ENCODE measurements at places on chromosomes 12 and 14.

DNA sequence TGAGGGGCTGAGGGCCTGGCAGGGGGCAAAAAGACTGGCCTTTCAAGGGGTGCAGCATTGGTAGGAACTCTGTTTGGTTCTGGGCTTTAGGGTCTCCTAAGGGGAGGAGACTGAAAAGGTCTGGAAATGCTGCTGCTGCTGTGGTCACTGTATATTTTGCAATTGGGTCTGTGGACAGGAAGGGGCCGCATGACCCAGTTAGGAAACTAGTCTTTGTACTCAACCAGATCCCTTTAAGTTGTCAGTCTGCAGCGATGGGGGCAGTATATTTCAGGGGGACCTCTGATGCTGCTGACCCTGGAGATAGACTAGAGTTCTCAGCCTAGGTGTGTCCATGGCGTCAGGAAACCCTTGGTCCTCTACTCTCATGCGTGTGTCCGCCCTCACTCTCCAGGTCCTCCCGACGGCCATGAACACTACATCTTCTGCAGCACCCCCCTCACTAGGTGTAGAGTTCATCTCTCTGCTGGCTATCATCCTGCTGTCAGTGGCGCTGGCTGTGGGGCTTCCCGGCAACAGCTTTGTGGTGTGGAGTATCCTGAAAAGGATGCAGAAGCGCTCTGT is 4.0 kb downstream of the LTB4R start:
- no peak for DNase-seq

DNA sequence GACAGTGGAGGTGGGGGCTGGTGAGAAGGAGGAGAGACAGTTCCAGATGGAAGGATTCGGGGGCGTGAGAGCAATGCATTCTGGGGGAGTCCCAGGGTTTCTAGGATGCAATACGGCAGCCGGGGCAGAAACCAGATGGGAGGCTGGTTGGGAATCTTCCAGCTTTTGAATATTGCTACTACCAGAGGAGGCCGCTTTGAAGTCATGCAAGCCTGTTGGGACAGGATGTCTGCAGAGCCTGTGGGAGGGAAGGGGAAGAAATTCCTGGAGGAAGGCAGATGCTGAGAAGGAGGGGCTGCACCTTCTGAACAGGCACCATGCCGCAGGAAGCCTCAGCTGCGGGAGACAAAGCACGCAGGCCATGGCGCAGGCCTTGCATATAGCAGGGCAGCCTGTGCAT is 105.4 kb downstream of the APAF1 start:
- DNase-seq: no peak

GRCh38 chr14:54325766-54326165 is 71.0 kb upstream of the CDKN3 start:
- no peak for DNase-seq

GRCh38 chr12:15453613-15454012 is 131.3 kb downstream of the PTPRO start:
- no peak for DNase-seq

GRCh38 chr12:1094714-1095113 is 103.7 kb downstream of the ERC1 start:
- no peak for DNase-seq

GRCh38 chr12:128111333-128111732 is 155.6 kb upstream of the TMEM132C start:
- DNase-seq: no peak

DNA sequence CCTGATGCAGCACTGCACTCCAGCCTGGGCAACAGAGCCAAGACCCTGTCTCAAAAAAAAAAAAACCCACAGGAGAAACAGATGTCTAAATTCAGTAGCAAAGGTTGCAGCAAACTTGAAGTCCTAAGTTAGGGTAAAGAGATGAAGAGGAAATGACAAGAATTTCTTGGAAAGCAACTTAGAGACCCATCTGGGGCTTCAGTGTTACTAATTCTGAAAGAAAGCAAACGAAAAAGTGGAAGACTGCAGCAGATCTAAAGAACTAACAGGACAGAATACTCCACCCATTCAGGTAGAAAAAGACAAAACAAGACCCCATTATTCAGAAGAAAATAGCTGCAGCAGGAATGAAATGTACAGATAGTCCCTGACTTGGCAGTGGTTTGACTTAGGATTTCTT is 31.9 kb downstream of the RESF1 start:
- DNase-seq: no peak

DNA sequence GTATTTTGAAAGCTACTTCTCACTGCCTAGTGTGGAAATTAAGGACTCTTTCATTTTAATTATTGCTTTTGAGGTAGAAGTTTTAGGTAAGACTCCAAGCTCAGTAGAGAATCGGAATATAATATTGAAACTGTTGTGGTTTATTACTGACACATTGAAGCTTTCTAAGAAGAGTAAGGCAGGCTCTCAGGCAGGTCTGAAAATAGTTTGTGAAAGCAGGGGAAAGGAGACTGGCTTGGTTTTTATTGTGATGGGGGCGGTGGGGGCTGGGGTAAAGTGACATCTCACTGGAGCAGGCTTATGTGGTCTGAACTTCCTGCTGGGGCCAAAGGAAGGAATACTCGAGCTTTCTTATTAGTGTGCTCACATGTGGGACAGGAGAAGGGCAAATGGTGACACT is 79.5 kb downstream of the OTOGL start:
- DNase-seq: no peak

DNA sequence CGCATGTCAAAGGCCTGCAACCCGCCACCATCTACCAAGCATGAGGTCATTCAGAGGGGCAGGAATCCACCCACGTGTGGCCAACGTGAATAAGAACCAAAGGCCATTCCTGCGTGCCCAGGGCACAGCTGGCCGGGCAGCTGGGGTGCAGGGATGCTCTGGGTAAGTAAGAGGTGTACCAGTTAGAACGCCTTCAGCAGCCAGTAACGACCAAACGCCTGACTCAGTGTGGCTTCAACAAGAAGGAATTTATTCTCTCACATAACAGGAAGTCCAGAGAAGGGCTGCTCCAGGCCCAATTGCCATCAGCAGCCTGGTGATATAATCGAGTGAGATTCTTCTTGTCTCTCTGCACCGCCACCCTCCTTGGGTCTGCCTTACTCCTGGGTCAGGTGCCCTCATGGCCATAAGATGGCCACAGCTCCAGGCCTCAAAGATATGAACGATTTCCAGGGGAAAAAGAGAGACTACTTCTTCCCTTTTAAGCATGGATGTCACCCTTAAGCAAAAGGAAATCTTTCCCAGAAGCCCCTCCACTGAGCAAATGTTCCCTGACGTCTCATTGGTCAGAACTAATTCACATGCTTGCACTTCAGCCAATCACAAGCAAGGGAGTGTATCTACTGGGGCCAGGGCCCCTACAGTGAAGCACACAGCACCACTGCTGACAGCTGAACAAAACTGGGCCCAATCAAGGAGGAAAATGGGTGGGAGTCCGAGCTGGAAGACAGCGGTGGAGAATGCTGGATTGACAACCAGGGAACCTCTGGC is 7.3 kb downstream of the TTC7B start:
- DNase-seq: peak; percentile 34

DNA sequence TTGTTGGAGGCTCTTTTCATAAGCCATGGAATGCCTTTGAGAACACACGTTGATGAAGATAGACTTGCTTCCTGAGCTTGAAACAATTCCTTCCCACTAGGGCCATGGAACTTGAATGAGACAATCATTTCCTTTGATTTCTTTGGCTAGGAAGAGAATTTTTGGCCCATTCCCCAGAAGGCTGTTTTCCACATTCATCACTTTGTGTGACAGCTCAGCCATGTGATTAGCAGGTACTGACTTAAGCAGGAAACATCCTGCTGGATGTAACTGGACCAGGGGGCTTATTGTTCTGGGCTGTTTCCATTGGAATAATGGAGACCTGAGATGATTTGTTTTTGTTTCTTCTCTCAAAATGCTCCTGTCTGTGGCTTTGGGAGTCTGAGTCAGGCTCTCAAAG is 469.8 kb upstream of the SEL1L start:
- no peak for DNase-seq

DNA sequence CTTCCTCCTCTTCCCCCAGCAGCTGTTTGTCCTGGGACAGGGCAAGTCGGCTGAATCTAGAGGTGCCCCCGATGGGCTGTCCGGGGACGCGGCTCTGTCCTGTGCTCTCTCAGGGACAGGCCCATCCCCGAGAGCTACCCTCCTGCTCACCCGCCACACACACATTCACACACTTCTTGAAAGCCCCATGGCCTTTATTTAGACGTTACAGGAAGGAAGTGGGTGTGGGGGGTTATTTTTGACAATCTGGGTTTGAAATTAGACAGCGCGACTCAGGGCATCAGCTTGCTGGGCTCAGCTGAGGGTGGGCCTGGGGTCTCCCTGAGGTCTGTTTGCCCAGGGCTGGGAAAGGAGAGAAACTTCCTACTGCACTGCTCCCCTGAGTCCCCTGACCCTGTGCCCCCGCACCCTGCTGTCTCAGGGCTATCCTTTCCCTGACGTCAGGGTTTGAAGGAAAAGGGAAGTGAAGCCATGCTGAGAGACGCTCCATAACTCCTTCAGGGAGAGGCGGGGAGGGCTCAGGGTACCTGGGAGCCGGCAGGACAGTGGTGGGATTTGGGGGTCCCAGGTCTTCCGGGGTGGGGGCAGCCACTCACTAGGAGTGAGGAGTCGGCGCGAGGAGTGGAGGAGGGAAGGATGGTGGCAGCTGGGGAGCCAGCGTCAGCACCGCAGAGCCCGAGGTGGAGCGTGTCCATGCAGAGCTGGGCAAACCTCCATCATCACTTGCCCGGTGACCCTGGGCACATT is 8.1 kb downstream of the PTPN6 start:
- no peak for DNase-seq

- DNase-seq: no peak
Measured at GRCh38 chr14:23636317-23637211, at the start of gene DHRS2. DHRS2 (plus strand) TSS chr14:23636364; CDS start chr14:23638865, 2,501 bp downstream.

DNA sequence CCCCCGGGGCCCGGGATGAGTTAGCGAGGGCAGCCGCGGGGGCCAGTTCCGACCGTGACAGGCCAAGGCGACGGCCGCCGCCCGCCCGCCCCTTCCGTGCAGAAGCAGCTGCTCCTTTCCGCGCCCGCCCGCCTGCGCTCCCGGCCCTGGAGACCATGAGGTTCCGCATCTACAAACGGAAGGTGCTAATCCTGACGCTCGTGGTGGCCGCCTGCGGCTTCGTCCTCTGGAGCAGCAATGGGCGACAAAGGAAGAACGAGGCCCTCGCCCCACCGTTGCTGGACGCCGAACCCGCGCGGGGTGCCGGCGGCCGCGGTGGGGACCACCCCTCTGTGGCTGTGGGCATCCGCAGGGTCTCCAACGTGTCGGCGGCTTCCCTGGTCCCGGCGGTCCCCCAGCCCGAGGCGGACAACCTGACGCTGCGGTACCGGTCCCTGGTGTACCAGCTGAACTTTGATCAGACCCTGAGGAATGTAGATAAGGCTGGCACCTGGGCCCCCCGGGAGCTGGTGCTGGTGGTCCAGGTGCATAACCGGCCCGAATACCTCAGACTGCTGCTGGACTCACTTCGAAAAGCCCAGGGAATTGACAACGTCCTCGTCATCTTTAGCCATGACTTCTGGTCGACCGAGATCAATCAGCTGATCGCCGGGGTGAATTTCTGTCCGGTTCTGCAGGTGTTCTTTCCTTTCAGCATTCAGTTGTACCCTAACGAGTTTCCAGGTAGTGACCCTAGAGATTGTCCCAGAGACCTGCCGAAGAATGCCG is 699 bp downstream of the MGAT2 start:
- DNase-seq: peak; percentile 60

DNA sequence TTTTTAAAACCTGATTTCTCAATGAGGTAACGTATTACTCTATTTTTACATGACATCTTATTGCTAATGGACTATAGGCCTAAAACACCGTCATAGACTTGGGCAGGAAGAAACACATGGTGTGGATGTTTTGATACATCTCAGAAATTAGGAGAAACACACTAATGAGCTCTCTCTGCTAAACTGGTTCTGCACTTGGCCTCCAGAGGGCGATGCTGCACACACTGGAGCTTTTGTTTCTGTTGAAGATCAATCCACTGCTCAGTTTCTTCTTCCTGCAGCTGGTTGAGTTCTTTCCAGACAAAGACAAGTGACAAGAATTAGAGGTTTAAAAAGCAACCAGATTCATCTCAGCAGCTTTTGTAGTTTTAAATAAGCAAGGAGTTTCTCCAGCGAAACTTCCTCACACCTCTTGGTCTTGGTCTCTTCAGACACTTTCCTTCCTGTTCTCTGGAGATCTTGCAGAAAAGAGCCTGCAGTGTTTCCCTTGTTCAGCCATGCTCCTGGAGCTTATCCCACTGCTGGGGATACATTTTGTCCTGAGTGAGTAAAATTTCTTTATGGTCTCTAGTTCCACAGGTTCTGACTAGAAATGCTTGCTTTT is 178.5 kb upstream of the OR4E1 start:
- DNase-seq: peak; percentile 29

DNA sequence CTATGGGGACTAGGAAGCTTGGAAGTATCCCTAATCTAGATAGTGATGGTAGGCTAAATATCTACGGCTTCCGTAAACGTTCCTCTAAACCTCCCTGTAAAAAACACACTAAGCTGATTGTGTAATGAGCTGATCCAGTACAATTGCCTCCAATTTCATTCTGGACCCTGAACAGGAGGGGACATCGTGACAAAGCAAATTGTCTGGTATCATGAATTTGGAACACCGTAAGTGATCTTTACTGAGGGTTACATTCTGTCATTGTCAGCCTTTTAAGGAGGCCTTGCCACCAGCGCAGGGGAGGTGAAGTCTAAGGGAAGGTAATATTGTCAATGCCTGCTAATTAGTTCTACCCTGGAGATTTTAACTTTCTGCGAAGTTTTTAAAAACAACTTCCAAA is 487 bp upstream of the MGST1 start:
- DNase-seq: no peak

DNA sequence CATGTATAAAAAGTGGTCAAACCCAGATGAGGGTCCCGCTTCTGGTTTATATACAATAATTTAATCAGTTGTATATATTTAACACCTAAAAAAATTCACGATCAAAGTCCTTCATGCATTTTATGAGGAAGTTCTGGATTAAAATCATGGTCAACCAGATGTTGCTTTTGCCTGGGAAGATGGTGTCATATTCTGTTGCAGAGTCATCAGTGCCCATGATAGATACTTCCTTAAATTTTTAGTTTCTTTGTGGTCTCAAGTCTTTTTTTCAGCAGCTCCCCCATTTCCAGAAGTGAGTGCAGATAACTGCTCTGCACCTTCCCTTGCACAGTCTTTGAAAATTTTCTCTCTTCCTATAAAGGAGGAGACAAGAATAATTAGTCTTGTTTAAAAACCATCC is 16.1 kb downstream of the ERP29 start:
- no peak for DNase-seq

GRCh38 chr14:99777951-99778350 is 15.3 kb upstream of the EML1 start:
- DNase-seq: no peak

DNA sequence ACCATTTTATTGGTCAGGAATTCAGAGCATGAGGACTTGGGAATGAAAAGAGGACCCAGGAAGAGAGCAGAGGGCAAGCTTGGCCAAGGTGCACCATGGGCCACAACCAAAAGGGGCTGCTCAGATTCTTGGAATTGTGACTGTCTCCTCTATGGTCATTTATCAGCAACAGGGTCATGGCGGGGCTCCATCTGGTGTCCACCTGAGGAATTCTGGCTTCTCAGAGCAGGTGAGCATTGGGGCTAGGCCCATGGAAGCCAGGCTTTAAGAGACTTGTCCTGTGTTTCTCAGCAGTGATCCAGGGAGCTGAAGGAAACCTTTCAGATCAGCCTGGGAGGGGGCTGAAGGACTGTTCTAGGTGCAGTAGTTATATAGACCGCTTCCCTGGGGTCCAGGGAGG is 2.6 kb upstream of the RIN3 start:
- DNase-seq: no peak

GRCh38 chr14:66137081-66137480 is 349.1 kb upstream of the CCDC196 start:
- no peak for DNase-seq

GRCh38 chr12:124828264-124829007 is 35.2 kb downstream of the SCARB1 start:
- DNase-seq: peak; percentile 46

- no peak for DNase-seq
Measured at GRCh38 chr12:99611117-99611516, 36.4 kb upstream of the GARIN6 start.
